Amniotic epithelial cell (primary cell): ENCODE measurements at places on chromosomes 7 and 10.

DNA sequence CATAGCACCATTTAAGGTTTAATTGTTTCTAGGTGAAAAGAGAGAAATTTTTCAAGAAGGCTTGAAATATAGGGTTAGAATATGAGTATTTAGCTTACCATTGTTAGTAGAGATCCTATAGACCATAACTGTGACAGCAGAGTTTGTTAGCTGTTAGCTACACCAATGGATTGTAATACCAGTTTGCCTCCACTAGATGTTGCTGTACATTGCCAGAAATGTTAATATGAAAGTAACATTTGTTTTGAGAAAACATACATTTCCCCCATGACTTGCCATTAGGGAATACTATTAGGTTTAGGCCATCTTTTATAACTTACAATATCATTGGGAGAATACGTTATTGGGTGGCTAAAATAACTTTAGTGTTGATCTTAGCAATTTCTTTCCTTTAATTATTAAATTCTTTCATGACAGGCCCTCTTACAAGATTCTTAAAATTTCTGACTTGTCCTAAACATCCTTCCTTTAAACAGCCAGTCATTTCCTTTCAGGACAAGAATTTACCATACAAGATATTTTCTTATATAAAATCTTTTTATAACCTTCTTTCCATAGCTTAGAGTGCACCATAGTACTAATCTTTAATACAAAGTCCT is 39.5 kb downstream of the ZNF117 start:
- peak; percentile 46 for DNase-seq

DNA sequence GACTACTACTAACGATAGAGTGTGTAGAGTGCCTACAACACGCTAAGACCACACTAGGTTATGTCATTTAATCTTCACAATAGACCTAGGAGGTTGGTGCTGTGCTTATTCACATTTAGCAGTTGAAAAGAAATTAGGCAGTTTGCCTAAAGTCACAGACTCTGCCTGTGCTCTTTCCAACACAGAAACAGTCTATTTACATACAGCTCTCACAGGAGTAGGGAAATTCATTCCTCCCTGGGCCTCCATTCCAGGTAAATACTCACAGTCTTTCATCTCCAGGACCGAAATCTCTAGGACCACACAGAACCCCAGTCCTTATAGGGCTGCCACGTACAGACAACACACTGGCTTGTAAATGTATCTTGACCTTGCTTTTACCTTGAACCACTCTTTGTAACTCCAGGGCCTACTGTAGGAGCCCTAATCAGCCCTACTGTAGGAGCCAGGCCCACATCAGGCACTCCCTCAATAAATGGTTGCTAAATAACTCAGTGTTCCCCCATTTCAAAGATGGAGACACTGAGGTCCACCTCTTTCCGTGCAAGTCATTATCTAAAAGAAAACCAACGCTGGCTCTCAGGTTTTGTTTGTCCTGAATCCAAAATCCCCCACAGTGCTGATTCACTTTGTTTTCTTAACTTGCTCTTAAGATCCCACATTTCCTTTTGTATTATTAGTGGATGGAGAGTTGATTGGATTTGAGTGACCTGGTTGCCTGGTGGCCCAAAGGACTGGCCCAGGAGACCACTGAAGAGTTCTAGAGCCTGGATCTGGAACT is 146.9 kb downstream of the KCNMA1 start:
- DNase-seq, result no peak

DNA sequence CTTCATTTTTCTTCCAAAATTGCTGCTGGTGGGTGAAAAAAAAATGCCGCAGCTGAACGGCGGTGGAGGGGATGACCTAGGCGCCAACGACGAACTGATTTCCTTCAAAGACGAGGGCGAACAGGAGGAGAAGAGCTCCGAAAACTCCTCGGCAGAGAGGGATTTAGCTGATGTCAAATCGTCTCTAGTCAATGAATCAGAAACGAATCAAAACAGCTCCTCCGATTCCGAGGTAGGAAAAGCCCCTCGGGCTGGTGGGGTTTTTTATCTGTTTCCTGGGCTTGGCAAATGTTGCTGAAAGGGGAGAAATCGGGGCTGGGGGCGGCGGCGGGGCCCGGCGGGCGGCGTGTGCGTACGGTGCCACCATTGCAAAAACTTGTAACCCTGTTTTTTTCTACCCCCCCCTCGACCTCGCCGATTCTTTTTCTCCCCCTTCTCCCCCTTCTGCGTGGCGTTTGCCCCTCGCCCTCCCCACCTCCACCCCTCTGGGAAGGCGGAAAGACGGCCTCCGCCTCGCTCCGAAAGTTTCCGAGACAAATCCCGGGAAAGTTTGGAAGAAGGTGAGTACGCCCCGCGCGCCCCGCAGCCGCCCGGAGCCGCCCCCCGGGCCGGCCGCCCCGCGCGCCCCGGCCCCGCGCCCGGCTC is 789 bp downstream of the TCF7L2 start:
- DNase-seq, result peak; percentile 51

DNA sequence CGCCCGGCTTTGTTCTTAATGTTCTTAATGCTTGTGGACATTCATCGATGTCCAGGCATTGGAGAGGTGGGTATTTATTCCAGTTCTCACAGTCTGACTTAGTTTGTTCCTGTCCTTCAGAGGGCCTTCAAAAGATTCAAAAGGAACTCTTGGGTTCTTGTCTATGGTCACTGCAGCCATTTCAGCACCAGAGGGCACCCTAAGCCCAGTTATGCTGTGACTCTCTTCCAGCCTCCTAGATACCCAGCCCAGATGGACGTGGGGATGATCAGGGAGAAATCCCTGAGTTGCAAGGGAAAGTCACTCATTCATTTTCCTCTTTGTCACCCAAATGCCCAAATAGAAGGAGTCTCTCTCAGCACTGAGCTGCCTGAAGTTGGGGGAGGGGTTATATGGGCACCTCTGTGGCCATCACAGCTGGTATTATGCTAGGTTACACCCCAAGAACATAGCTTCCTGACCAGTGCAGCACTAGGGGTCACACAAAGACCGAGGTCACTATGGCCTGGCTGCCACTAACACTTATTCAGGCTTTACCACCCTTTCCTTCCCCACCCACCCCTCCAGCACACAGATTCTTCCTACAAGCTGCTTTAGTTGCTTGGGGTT is 26.5 kb upstream of the CCDC126 start:
- DNase-seq, result peak; percentile 70

DNA sequence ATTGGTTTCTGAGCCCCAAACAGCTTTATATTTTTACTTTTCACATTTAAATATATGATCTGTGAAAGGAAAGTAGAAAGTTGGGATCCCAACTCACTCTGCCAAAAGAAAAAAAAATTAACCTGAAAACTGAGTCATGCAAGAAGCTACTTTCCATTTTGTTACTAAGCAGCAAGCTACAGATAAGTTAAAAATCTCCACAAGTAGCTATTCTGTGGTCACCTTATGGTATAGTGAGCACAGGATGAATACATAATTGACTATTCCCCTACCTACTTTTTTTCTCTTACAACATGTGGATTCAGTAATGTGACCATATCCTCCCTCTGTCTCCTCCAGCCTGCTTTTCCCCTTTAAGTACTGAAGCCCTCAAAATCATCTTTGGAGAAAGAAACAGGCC is 30.3 kb upstream of the CREB3L2 start:
- DNase-seq, result peak; percentile 10

DNA sequence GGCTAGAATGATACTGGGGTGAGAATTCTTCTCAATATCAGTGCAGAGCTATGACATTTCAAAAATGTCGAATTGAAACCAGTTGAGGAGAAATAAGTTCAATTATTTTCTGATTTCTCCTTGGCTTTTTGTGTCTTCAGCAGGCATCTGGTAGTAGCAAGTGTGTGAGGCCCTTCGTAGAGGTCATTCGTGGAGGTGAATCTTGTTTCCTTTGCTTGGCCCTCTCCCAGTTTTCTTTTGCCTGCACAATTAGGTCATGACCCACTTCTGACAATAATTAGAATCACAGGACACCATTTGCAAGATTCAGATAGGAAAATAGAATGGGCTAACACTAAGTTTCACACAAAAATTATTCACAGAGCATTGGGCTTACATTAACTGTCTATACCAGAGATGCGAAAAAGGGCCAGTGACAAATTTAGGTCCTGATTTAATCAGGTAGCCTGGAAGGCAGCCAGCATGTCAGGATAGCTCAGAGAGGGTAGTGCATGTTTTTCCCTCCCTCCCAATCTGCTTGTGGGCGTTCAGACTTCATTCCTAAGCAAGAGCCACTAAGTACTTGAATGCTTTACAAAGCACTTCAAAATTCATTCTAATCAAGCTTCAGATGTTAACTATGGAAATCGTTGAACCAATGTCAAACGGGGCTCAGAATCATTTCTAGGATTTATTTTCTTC is 24.0 kb upstream of the A1CF start:
- no peak for DNase-seq

GRCh38 chr10:114576132-114576487 is 82.0 kb downstream of the ABLIM1 start:
- DNase-seq, result no peak

DNA sequence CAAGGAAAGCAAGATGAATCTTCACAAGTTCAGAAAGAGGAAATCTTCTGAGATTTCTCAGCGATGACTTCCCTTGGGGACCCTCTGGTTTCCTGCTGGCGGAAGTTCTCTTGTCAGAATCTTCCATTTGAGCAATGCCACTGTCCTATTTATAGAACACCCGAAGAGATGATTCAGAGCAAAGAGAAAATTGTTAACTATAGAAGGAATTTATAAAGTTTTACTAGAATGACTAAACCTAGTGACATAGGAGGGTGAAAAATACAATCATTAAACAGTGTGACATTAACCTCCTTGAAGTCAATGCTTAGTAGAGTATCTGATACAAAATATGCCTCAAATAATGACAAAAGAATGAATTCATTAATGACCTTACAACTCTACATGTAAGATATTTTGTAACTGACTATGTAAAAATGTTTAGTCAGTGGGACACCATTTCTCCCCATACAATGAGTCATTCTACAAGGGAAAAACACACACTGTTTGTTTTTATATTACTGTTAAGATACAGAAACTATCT is 206.5 kb upstream of the CNTNAP2 start:
- no peak for DNase-seq
